ENCODE measurements at places on chromosomes 11 and 22.

DNA sequence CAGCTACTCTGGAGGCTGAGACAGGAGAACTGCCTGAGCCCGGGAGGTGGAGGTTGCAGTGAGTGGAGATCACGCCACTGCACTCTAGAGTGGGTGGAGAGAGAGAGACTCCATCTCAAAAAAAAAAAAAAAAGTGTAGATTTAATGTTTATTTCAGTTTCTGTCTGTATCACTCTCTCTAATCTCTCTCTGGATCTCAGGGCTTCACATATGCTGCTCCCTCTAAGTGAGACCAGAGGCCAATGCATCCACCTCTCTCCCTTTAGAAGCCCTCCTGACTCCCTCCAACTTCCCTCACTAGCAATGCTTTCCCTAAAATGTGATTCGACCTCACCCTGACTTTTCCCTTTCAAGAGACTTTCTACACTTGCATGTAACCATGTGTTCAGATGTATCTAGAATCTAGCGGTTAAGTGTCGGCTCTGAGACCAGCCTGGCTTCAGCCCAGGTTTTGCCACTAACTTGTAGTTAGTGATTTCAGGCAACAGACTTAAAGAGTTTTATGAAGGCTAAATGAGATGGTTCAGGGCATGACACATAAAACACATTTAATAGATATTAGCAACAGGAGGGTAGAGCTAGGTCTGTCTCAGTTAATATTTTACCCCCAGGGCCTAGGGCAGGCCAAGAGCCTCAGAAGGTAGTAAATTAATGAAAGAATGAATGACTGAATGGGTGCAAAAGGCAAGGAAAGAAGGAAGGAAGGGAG lies 364.3 kb downstream of the LARGE1 start:
- no peak for DNase-seq

GRCh38 chr11:33687733-33688479 lies 12.7 kb downstream of the C11orf91 start:
- DNase-seq: no peak

GRCh38 chr11:60951904-60952741 lies at the start of gene SLC15A3:
SLC15A3 (minus strand) TSS chr11:60952176; CDS start chr11:60951551, 625 bp downstream.
- no peak for DNase-seq

- peak; percentile 41 for DNase-seq
These were observed 44.3 kb downstream of the NNMT start for GRCh38 chr11:114340311-114341131.

DNA sequence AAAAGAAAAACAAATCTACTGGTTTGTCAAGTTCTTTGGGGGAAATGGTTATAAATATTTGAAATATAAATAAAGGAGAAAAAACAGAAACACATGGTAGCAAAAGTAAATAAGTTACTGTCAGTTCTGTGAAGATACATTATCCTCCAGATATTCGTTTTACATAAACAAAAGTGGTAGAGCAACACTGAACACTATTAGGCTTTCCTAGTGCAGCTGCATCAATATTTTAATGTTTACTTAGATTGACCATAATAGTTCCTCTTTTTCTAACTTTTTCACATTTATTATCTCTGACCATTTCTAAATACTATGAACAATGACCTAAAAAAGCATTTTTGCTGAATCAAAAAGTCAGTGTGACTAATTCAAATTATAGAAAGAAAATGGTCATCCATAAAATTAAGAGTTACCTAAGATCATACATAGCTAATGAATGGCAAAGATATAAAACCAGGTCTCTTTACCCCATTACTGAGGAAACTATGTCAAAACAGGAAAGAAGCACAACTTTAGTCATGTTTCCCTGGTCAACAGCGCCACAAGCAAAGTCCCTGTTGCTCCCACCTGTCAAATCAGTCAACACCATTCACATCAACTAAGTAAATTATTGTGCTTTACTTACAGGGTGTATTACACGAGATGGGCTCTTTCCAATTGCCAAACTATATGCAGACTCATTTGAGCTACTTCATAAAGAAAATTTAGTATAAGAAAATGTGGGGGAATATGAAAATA lies 38.5 kb downstream of the SBF2 start:
- no peak for DNase-seq

- no peak for DNase-seq
These were observed 102.3 kb downstream of the CHST1 start for GRCh38 chr11:45563171-45563570.

- DNase-seq: no peak
These were observed 1280.4 kb downstream of the TBC1D22A start for GRCh38 chr22:48042621-48043395.

GRCh38 chr11:30526558-30526957 lies 59.6 kb downstream of the MPPED2 start:
- no peak for DNase-seq

- DNase-seq: no peak
These were observed 15.5 kb upstream of the USP47 start for GRCh38 chr11:11826260-11826659.
